Aorta (tissue), 5 donors: ENCODE measurements at places on chromosomes 6 and 20. TPM values are rescaled to one million over a fixed set of nuclear protein-coding genes. Genes with fewer than 3 reads are reported as not detected.

Gene FKBP1C
- total RNA-seq, result 1.6 TPM

DNA sequence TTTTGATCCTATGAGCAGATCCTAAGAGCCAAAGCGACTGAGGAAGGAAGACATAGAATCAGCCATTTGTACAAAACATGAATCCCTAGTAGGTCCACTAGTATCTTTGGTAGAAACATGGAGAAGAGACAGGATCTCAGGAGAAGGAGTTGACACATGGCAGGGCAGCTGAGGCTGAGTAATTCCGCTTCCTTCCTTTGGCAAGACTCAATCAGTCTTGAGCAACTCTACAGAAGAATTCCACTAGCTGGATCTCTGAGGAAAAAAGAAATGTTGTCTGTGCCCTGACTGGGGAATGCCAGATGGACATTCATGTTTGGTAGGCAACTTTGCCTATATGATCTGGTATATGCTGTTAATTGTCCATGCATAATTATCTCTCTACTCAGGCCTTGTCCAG, 35.3 kb downstream of the ESR1 start:
- H3K36me3 ChIP-seq, result no peaks in the 10 kb centered on the region
- H3K27ac ChIP-seq, result no peak overlapping the region
- H3K4me3 ChIP-seq, result no peak overlapping the region
- no peaks in the 10 kb centered on the region for H3K27me3 ChIP-seq
- no peak for DNase-seq

GRCh38 chr6:96991618-96992342, 67.3 kb downstream of the KLHL32 start:
- H3K4me3 ChIP-seq, result no peak overlapping the region
- no peaks in the 10 kb centered on the region for H3K4me1 ChIP-seq
- H3K36me3 ChIP-seq, result no peaks in the 10 kb centered on the region
- no peak for DNase-seq

DNA sequence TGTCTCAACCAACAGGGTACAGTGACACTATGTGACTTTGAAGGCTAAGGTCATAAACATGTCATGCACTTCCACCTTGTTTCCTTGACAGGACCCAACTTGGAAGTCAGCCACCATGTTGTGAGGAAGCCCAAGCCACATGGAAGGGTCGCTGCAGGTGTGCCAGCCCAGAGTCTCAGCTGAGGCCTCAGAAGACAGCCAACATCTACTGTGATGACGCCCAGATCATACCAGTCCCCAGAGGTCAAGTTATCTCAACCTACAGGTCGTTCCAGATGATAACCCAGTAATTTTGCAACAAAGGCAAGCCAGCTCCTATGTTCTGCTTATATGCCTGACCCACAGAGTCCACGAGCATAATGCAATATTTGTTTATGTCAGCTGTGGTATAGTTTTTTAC, 376.0 kb upstream of the AGPAT4 start:
- H3K27ac ChIP-seq, result no peak overlapping the region
- no peak overlapping the region for H3K4me3 ChIP-seq
- no peaks in the 10 kb centered on the region for H3K27me3 ChIP-seq
- H3K36me3 ChIP-seq, result no peaks in the 10 kb centered on the region
- DNase-seq, result no peak
- no peaks in the 10 kb centered on the region for H3K4me1 ChIP-seq

Gene HNF4A
- total RNA-seq, result not detected

DNA sequence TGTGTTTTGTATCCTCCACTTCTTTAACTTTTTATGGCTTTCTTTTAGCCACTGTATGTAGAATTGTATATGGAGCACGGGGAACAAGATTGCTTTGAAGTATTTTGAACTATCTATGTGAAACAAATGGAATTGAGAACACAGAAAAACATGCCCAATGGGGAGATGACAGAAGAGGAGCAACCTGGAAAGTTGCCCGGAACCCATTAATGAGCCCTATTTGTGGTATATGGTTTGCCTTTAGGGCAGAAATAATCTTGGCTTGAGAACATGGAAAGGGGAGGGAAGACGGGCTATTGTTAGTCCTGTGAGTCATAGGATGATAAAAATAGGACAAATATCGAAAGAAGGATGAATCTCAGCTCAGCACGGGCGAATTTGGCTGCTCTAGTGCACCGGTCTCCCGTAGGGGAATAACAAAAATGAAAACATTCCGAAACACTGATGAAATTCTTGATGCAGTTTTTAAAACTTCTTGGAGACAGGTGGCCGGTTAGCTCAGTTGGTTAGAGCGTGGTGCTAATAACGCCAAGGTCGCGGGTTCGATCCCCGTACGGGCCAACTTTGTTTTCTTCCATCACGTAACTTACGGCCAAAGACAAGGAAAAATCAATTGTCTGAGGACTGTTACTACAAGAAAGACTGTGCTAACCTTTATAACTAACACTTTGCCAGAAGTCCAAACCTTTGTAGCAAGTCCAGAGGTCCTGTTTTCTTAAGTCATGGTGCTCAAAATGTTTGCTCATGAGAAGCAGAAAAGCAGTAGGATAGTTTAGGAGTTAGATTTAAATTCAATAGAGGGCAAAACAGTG, 15.7 kb downstream of the HMGN4 start:
- peak overlapping the region; percentile 36 for H3K4me3 ChIP-seq
- no peaks in the 10 kb centered on the region for H3K36me3 ChIP-seq
- H3K27me3 ChIP-seq, result no peaks in the 10 kb centered on the region
- H3K27ac ChIP-seq, result peak overlapping the region; percentile 12
- peaks cover 4% of the 10 kb centered on the region for H3K4me1 ChIP-seq
- DNase-seq, result peak; percentile 82

Gene PXDC1
- total RNA-seq, result 110 TPM

GRCh38 chr6:169101036-169101805, 152.4 kb downstream of the THBS2 start:
- H3K4me1 ChIP-seq, result no peaks in the 10 kb centered on the region
- H3K36me3 ChIP-seq, result no peaks in the 10 kb centered on the region
- H3K27ac ChIP-seq, result no peak overlapping the region
- H3K4me3 ChIP-seq, result no peak overlapping the region
- DNase-seq, result no peak
- H3K27me3 ChIP-seq, result no peaks in the 10 kb centered on the region

Gene NKX2-2
- total RNA-seq, result not detected

Gene KCNB1
- 0.65 TPM for total RNA-seq

Gene CDH26
- total RNA-seq, result 2.8 TPM

GRCh38 chr6:146444189-146444588, 99.4 kb upstream of the RAB32 start:
- no peaks in the 10 kb centered on the region for H3K4me1 ChIP-seq
- no peak overlapping the region for H3K4me3 ChIP-seq
- no peaks in the 10 kb centered on the region for H3K27me3 ChIP-seq
- H3K36me3 ChIP-seq, result no peaks in the 10 kb centered on the region

- H3K27ac ChIP-seq, result no peak overlapping the region
- no peaks in the 10 kb centered on the region for H3K36me3 ChIP-seq
- no peaks in the 10 kb centered on the region for H3K27me3 ChIP-seq
- no peak overlapping the region for H3K4me3 ChIP-seq
- no peak for DNase-seq
Observed at GRCh38 chr6:154380741-154381140, 24.1 kb upstream of the IPCEF1 start.

DNA sequence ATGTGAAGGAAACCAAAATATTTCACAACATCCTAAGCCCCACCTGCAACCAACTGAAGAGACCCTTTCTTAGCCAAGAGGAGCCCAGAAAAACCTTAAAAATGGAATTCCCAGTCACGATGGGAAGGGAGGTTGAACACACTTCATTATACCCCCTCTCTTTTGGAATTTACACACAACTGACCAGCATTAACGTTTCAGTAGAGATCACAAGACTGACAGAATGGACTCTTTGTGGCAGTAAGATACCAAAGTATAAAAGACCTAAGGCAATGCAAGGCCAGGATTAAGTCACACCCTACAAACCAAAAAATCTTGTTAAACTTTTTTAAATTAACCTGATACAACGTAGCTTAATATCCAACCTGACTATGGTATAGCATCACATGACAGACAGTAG, 190.9 kb downstream of the OTOR start:
- H3K27ac ChIP-seq, result no peak overlapping the region
- H3K27me3 ChIP-seq, result no peaks in the 10 kb centered on the region
- no peaks in the 10 kb centered on the region for H3K36me3 ChIP-seq
- H3K4me3 ChIP-seq, result no peak overlapping the region

GRCh38 chr20:8127553-8128255, 4.4 kb upstream of the PLCB1 start:
- H3K4me3 ChIP-seq, result no peak overlapping the region
- no peaks in the 10 kb centered on the region for H3K4me1 ChIP-seq
- DNase-seq, result no peak
- no peaks in the 10 kb centered on the region for H3K27me3 ChIP-seq

- H3K4me3 ChIP-seq, result no peak overlapping the region
- no peaks in the 10 kb centered on the region for H3K36me3 ChIP-seq
- no peak for DNase-seq
- H3K27me3 ChIP-seq, result no peaks in the 10 kb centered on the region
- no peaks in the 10 kb centered on the region for H3K4me1 ChIP-seq
Observed at GRCh38 chr6:41356825-41357224, 21.4 kb downstream of the NCR2 start.

DNA sequence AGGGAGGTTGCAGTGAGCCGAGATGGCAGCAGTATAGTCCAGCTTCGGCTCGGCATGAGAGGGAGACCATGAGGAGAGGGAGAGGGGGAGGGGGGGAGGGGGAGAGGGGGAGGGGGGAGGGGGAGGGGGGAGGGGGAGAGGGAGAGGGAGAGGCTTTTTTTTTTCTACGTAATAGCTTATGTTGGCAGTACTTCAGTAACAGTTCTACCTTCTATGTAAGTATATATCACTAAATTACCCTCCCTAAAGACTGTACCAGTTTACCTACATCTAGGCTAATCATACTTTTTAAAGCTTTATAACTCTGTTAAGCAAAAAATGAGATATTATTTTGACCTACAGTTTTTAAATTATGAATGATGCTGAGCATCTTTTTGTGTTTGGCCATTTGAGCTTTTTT, 13.6 kb downstream of the TM9SF4 start:
- no peak overlapping the region for H3K4me3 ChIP-seq
- no peak for DNase-seq
- H3K4me1 ChIP-seq, result peaks cover 1% of the 10 kb centered on the region

- DNase-seq, result peak; percentile 75
- no peak overlapping the region for H3K27ac ChIP-seq
- H3K4me3 ChIP-seq, result no peak overlapping the region
- no peaks in the 10 kb centered on the region for H3K27me3 ChIP-seq
- no peaks in the 10 kb centered on the region for H3K36me3 ChIP-seq
- H3K4me1 ChIP-seq, result no peaks in the 10 kb centered on the region
Observed at GRCh38 chr20:57350081-57350710, 859 bp upstream of the RAE1 start.
